EH (cell line): ENCODE measurements at places on chromosomes 2 and 18.

- DNase-seq, result peak; percentile 65
Observed at GRCh38 chr2:159226059-159226461, 60.4 kb downstream of the WDSUB1 start.

DNA sequence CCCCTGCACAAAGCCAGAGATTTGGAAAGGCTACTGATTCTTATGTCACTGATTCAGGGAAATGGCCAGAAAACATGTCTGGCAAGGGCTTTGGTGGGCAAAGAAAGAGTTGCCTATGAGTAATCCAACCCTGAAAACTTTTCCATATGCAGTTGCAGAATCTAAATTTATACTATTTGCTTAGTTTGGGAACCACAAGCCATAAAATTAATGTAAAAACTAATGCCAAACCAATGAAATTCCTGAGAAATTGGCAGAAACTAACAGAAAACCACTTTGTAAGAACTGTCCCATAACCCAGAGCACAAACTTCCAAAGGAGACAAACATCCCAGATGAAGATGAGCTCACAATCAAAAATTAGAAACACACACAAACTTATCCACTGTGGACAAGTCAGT lies 48.8 kb downstream of the TCF4 start:
- peak; percentile 85 for DNase-seq

- no peak for DNase-seq
Observed at GRCh38 chr2:168203762-168204693, 43.4 kb downstream of the STK39 start.

DNA sequence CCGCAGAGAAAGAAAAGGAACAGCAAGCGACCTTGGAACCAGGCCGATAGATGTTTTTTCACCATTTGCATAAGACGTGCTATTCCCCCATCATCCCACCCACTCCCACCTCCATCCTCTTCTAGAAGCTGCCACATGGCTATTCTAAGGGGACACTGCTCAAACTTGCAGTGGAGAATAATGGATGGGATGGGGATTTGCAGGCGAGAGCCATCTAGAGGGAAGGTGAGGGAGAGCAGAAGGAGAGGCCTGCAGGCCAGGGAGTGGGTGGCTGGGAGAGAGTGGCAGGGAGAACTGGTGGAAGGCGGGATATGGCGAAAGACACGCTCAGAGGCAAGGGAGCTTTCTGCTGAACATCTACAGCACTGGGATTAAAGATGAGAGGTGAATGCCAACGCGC lies 84.9 kb downstream of the MAPK4 start:
- DNase-seq, result no peak

DNA sequence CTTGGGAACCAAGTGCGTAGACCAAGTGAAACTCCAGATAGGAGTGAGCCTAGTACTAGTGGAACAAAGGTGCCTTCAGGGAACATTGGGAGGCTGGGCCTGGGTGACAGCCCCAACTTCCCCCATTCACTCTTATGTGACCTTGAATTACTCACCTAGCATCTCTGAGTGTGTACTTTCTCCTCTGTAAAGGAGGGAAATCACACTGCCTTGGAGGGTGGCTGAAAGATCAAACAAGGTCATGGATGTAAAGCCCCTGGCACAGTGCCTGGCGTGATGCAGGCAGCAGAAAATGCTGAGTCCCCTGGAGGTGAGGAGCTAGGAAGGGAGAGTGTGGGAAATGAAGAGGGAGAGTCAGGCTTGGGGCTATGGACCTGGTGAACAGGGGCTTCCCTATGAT lies 45.9 kb downstream of the MARCO start:
- DNase-seq, result no peak

- DNase-seq, result no peak
Observed at GRCh38 chr2:23220513-23221094, 164.4 kb upstream of the KLHL29 start.

GRCh38 chr2:95059656-95060370 lies 34.3 kb downstream of the MAL start:
- DNase-seq, result no peak

DNA sequence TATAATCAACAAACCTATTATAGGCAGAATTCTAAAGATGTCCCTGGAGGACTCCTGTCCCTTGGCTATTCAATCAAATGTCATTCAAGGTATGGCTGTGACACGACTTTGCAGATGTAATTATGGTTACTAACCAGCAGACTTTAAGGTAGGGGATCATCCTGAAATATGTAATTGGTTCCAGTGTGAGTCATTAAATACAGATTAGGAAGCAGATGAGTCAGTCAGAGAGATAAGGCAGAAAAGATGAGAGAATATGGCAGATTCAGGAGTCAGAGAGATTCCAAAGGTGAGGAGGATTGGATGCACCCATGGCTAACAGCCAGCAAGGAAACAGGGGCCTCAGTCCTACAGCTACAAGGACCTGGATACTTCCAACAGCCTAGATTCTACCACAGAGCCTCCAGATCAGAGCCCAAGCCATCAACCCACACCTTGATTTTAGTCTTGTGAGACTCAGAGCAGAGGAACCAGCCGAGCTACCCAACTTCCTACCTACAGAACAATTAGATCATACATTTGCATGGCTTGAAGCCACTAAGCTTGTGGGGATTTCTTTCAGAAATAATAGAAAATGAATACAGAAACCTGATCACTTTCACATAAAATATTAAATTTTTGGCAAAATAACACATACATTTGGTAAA lies 11.2 kb upstream of the PROM2 start:
- DNase-seq, result no peak

DNA sequence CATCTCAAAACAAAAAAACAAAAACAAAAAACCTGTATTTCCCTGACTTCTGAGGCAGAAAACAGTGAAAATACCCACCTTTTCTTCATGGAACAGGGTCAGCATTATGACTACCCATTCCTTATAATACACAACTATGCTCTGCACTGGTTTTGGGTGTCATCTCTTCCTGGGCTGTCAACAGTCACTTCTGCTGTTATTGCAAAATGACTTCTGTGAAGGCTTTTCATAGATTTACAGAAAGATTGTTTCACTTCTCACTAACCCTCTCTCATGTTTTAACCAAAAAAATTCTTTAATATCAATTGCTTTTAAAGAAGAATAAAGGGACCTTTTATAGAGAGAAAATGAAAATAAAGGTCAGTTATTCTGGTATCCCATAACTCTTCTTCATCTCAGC lies 26.5 kb upstream of the PIK3C3 start:
- DNase-seq, result no peak

- DNase-seq, result peak; percentile 84
Observed at GRCh38 chr2:224946895-224947294, 95.4 kb downstream of the DOCK10 start.

DNA sequence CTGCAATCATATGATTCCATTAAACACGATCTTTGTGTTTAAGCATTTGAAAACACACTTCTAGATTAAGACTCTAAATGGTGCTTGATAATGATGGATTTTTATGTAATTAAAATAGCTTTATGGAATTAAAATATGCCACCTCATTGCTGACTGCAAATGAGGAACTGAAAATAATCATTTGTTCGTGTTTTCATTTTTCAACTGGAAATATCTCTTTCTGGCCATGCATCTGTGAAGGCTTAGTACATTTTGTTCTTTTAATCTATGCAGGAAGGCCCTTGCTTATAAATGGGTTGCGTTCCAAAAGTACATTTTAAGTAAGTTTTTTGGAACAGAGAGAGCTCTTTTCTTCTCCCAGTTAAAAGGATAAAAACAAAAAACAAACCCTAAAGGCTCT lies 125.5 kb downstream of the MC4R start:
- no peak for DNase-seq

GRCh38 chr2:83240611-83241010 lies 1218.5 kb downstream of the SUCLG1 start:
- no peak for DNase-seq

DNA sequence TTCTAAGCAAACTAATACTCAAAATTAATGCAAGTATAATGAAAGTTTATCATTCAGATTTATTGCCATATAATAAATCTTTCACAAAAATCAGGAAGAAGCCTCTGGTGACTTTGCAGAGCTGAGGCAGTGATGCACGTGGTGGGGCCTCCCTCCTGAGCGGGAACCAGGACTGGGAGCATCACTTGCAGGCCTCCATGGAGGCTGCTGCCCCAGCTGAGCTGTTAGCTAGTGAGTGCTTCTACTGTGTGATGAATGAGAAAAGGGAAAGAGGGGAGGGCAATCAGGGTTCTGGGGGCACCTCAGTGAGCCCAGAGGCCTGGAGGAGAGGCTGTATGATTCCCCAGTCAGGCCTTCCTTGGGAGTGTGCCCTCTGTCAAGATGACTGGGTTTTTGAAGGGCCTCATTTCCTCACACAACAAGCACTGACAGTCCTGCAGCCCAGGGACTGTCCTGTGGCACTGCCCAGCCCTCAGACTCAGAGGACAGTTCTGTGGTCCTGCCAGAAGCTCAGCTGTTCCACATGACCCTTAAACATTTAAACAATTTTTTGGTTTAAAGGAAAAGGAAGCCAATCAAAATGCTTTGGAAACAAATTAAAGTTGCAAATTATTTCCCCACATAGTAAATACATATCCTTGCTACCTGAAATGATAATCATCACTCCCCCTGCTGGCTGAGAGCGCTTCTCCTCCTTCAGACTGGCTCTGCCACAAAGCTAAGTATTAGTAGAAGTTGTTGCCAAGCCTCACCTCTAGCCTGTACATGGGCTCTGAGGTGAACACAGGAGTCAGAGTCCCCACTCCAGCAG lies 90.9 kb upstream of the SMAD7 start:
- DNase-seq, result peak; percentile 67

- no peak for DNase-seq
Observed at GRCh38 chr18:13319629-13320028, 101.1 kb downstream of the LDLRAD4 start.

DNA sequence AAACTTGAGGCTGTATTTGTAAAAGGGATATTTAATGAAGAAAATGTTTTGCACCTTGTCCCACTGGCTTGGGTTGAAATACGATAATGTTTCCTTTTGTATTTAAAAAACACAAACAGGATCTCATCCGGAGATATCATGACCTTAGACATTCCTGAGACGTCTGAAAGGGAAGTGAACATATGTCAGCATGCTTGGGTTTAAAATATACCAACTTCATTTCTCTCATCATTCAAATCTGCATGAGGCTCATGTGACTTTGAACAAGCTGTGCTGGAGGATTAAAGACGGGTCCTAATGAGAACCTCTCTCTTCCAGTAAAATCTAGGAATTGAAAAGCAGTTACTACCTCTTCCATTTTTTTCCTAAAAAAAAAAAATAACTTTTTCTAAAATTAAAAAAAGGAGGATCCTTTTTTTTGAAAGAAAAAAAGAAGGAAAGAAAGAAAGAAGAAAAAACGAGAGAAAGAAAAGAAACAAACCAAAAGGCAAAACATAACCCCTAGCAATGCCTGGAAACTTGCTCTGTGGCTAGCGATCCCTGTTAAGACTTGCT lies 106.8 kb upstream of the ZFP36L2 start:
- DNase-seq, result no peak

GRCh38 chr2:236395067-236395466 lies 130.9 kb upstream of the ASB18 start:
- no peak for DNase-seq
